ENCODE measurements at places on chromosomes 4 and X. TPM values are rescaled to one million over a fixed set of nuclear protein-coding genes. Genes with fewer than 3 reads are reported as not detected.

- DNase-seq: peak; percentile 34
Observed at GRCh38 chrX:14095702-14096101, 66.0 kb upstream of the GEMIN8 start.

The TRIM60 gene
- not detected for total RNA-seq

The MAGEE1 gene
- 2.2 TPM for total RNA-seq

- DNase-seq: peak; percentile 66
Observed at GRCh38 chr4:98662626-98663225, 4.3 kb upstream of the TSPAN5 start.

The SPANXN4 gene
- not detected for total RNA-seq

GRCh38 chr4:683247-683897 is 5.6 kb downstream of the SLC49A3 start:
- DNase-seq: no peak

DNA sequence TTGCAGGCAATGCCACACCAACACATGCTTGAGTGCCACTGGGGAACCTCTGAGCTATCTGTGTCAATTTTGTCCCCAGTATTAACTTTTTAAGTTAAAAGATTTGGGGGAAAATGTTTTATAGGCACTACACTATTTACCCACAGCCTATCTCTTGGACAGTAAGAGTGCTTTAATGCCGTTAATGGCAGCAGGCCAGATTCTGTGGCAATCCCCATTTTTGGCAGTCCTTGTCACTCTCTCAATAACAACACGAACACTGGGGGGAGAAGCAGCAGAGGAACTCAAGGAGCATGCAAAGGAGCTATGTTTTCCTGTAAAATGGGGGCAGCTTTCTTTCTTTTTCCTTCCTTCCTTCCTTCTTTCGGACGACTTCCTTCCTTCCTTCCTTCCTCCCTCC is 168.6 kb downstream of the NSUN7 start:
- DNase-seq: no peak

The PACRGL gene
- total RNA-seq: 20.9 TPM

The PAGE2B gene
- not detected for total RNA-seq

DNA sequence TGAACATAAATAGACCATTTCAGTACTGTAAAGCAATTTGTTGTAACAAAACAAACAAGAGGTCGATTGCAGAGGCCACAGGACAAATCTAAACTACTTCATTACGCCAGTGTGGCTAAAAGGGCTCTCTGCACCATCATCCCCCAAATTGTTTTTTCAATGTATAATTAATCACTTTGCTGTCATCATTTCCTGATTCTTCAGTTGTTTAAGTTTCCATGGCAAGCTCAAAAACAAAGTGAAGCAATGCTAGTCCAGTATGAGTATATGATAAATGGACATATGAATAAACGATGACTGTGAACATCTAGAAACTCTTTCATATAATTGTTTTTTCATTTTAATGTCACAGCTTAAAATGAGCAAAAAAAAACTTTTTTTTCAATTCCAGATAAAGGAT is 235.4 kb upstream of the FGF13 start:
- no peak for DNase-seq

GRCh38 chrX:4935401-4935800 is 1222.0 kb upstream of the PRKX start:
- no peak for DNase-seq

The EGFL6 gene
- total RNA-seq: 0.41 TPM

The CSTF2 gene
- 34.9 TPM for total RNA-seq

DNA sequence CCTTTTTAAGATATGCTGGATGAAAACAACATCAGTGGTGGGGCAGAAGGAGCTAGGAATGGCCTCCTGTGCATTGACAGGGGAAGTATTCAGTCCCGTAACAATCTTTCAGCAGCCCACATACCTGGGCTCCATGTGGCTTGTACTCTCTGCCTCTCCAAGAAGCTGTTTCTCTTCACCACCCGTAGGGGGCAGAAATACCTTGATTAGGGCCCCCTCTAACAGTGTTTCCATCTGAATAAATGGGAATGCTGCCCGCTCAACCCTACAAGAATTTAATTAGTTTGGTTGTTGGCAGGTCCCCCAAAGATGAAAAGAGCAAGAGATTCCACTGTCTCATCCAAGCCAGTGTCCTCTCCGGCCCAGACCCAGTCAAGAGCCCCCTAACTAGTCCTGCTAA is 155.2 kb downstream of the SMIM20 start:
- peak; percentile 73 for DNase-seq

The L1CAM gene
- total RNA-seq: 17.0 TPM

Data from H7 (cell line).